B cell (primary cell): ENCODE measurements at places on chromosomes 2 and 18. TPM values are rescaled to one million over a fixed set of nuclear protein-coding genes. Genes with fewer than 3 reads are reported as not detected.

DNA sequence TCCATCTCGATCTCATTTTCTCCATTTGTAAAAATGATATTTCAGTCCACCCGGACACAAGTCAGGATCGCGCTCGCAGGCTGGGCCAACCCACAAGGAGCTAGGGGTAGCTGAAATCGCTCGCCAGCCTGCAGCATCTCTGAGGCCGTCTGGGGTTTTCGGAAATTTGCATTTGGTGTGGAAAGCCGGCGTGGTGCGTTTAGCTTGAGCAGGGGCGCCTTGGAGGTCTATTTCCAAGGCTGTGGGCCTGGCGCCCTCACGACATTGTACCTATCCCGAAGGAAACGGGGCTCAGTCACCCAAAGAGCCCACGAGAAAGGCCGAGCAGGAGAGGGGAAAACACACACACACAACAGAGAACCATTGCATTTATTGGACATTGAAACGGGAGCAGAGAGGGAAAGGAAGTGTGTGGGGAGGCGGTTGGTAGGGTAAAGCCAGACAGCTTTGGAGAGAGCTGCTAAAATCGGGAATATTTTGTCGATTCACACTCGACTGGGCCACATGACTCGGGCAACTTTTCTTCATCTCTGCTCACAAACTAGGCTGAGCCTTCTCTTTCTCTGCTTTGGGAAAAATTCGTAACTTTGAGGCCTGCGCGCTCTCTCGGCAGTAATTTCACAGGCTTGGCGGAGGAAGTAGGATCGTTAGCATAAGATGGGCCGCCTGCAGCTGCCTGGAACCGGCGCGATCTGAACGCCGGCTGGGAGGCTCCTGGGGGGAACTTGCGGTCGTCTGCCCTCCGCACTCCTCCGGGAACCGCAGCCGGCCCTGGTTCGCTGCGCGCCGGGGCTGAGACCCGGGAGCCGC, 1.1 kb upstream of the HOXD8 start:
- no peak for DNase-seq

DNA sequence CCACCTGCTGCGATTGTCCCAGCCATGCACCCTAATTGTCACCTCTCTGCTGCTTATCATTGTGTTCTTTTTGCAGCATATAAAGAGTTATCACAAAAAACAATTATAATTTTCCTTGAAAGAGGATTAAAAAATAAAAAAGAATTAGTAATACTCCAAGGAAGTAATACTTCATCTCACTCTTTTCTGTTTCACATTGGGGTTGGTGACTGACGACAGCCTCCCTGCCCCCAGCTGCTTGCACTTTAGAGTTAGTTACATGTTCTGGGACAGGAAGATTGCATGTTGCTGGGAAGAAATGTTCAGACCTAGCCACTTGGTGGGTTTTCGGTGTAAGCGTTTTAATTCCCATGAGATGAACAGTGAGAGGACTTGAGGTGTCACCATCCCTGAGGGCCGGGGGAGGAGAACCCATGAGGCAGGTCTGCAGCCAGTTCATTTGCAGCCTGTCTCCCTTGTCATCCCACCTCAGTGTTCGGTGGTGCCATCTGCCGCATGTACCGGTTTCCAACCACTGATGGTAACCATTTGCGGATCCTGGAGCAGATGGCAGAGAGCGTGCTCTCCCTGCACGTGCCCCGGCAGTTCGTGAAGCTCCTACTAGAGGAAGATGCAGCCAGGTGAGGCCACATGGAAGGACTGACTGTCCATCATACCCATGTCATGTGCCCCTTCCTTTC, 69.1 kb downstream of the COA5 start:
- DNase-seq, result no peak

DNA sequence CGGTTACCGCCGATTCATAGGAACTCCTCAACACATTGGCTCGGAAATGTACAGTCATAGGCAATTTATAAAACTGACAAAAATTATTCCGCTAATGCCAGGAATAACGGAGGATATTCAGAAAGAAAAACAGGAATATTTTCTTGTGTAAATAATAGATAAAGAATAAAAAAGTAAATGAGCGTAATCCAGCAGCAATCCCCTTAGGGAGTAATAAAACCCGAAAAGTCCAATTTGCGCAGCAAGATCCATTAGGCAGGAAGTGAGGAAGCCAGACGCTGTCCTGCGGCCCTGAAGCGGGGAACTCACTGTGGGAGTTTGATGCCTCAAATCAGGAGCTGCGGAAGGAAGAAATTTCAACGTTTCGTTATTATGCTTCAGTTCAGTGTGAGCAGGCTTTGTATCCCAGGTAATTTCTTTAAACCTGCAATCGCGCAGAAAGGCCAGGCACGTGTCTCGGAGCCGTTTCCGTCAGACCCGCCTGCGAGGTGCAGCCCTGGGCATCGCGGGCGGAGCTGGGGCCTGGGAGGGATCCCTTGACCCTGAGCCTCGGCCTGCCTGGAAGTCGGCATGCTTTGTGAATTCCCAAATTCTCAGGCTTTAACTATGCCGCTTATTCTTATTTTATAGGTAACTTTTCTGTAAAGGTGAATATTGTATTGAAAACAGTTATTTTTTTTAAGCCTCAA, 180.9 kb upstream of the ALKAL2 start:
- DNase-seq, result no peak

DNA sequence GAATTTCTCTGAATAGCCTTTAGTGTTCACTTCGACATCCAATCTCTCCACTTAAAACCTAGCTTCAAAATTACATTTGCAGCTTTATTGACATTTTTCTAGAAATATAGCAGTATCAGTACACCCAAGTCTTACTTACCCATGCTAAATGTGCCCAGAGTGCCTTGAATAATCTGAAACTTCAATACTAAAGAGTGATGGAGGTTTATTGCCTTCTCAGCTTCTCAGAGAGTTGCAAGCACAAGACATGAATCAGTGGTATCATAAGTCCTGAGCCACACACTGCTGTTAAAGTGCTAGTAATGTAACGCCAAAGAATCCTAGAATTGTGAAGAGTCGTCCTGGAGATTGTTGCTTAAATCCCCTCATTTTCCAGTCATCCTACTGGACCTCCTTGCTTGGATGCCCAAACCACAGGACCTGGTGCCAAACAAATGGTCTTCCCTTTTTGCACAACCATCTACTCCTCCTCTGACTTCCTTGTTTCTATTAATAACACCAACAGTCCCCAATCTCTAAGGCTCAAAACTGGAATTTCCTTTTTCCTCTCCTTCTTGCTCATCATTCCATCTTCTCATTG, 83.2 kb upstream of the SPATS2L start:
- DNase-seq, result no peak

DNA sequence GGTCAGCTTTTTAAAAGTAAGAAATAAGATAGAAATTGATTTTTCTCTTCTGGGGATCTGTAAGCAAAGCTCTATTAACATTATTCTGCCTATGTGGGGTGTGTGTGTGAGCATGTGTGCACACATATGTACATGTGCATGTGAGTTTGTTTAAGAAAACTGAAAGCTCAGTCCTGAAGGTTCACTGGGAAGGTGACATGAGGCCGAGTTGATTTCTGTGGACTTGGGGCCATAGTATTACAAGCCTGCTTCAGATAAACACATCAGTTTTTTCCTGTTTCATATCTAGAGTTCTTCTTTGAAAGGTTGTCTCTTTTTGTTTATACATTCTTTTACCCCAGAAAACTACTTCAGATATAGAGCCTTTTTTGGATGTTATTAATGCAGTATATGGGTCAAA, 83.4 kb downstream of the SERPINB8 start:
- DNase-seq, result no peak

GRCh38 chr18:63590373-63590772, 3.2 kb downstream of the SERPINB13 start:
- no peak for DNase-seq

Gene ANKRD30B
- total RNA-seq, result not detected in 2 replicates

Gene RFTN2
- total RNA-seq, result not detected in 2 replicates

- DNase-seq, result no peak
Measured at GRCh38 chr18:61076986-61077385, 256.2 kb upstream of the CDH20 start.

Gene DSG1
- not detected in 2 replicates for total RNA-seq

DNA sequence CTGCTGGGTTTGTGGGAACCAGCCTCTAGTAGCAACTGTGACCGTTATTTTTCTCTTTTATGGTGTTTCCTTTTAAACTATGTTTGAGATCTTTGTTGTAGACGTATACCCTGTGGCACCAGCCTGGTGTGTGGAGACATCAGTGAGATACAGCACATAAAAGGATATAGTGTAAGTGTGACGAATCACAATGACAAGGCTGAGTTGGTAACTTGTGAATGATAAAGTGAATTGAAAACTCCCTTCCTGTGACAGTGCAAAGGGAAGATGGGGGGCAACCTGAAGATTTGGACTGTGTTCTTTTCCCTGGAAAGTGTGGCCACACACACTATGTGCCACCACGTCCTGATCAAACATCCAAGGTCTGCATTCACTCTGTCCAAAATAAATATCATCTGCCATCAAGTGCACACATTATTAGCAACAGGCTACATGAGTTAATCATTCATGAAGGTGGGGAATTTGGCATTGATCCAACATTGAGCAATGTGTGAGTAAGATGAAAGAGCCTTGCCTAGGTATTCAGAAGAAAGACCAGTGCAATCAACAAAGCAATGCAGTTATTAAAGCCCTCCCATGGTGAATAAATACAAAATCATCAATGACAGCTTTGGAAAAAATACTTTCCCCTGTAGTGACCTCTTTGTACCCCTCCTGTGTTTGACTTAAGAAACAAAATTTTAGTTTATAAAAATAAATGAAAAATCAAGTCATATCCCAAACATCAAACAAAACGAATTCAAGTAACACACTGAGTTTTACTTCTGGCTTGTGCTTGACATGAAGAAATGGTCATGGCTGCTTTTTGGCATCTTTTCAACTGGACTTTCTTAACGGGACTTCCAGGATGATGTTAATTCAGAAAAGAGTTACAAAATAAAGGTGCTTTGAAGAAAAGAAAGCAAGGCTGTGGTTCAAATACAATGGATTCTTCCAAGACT, 1280.5 kb upstream of the ZEB2 start:
- no peak for DNase-seq

GRCh38 chr18:36199691-36200295, 12.5 kb downstream of the MOCOS start:
- no peak for DNase-seq

DNA sequence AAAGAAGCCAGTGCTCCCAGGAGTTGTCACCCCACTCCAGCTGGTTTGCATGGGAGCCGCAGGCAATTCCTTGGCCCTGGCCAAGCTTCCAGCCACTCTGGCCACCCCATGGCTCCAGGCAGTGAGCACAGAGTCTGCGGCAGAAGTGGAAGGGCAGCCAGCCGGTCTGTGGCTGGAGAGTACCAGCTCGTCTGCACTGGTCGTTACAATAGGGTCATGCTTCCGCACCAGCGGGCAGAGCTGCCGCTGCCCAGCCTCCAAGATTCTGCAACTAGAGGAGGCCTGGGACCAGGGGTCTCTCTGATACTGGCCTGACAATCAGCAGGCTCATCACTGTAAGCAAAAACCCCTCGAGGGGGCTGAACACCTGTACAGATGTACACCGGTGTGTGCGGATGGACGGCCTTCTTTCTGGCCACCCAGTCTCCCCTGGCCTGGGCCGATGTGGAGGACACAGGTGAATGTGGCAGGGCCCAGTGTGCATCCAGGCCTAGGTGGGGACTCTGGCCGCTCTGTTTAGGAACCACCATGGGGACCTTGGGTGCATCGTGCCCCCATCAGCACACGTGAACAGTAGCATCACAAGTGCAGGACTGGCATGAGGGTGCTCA, 51.9 kb upstream of the ODC1 start:
- DNase-seq, result no peak
